ENCODE measurements at places on chromosomes 3 and 15.

DNA sequence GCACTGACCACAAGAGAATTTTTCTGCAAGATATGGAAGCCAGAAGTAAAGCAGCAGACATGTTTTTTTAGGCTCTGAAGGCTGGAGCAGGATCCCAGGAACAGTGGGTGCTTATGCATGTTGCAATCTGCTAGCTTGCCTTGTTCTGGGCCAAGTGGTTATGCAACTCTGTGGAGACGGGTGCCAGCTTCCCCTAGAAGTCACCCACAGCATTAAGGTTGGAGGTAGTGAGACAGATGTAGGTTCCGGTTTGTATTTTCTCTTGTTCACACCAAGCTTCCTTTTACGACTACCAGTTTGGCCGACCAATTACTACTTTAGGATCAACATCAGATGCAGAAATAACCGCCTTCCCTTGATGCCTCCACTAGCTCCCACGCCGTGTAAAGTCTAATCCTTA lies 11.1 kb downstream of the DPH3 start:
- no peak for DNase-seq

GRCh38 chr3:4547799-4548198 lies 54.7 kb downstream of the ITPR1 start:
- no peak for DNase-seq

- no peak for DNase-seq
Measured at GRCh38 chr15:39746176-39746575, 36.5 kb downstream of the FSIP1 start.

GRCh38 chr15:98809273-98809672 lies 160.9 kb downstream of the IGF1R start:
- DNase-seq, result no peak

DNA sequence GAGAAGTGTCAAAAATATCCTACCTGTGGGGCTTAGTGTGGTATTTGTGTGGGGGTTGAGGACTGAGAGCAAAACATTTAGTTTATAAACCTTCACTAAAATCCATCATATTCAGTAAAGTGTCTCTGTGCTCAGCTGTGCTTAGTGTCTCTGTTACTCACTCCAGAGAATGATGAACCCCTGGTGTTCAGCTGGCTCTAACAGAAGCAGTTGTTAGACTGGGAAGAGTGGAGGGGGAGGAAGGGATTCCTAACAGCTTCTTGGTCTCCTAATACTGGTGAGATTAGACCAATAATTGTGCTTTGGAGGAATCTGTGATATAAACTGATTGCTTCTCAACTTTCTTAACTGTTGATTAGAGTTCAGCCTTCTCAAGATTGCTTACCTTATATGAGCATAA lies 1123.5 kb downstream of the ROBO2 start:
- peak; percentile 23 for DNase-seq

GRCh38 chr15:90037961-90038631 lies 37.0 kb downstream of the ZNF710 start:
- no peak for DNase-seq

DNA sequence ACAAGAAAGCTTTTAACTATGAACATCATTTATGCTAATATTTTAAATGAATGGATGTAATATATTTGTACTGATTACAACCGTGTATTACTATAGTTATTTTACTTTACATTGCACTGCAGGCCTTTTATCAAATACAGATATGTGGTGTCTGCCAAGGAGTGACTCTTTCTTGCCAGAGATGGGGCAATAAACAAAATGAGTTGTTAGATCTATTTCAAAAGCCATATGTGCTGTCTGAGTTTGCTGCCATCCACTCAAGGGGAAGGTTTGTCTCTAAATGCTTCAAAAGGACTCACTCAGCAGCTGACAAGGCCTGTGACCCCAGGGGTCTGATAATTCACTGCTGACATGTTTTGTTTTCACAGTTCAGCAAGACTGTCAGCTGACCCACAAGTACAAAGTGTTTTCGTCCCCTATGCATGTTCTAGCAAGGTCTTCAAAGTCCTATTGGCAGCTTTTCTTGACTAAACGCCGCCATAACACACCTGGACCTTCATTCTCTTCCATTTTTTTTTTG lies 41.3 kb upstream of the ZBED2 start:
- DNase-seq, result no peak
